Activated CD4-positive, alpha-beta T cell treated with anti-CD3 and anti-CD28 coated beads, Interleukin-2, amount 50 U/mL, for 48 hours (primary cell): ENCODE measurements at places on chromosomes 6 and 20.

DNA sequence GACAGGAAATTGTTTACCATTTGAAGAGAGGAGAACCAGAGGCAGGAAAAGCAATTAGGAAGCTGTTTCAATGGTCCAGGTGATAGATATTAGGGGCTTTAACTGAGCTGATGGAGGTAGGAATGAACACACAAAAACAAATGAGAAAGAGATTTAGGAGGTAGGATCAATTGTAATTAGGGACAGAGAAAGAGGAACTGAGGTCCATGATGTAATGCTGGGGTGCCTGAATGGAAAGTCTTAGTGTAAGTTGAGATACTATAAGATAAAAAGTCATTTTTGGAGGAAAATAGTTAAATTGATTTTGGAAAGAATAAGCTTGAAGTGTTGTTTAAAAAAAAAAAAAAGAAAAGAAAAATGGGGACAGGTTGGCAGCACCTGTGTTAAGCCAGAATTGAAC lies 58.5 kb upstream of the B3GAT2 start:
- no peak for DNase-seq

DNA sequence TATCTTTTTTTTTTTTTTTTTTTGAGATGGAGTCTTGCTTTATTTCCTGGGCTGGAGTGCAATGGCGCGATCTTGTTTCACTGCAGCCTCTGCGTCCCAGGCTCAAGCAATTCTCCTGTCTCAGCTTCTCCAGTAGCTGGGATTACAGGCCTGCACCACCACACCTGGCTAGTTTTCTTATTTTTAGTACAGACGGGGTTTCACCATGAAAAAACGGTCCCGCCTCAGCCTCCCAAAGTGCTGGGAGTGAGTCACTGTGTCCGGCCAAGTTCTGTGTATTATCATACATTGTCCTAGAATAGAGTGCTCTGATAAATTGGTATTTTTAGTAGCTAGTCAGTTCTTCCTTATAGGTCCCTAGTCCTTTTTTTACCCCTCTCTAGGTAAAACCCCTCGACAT lies 2.8 kb downstream of the SNRPC start:
- no peak for DNase-seq

- DNase-seq: no peak
Observed at GRCh38 chr6:65399355-65400084, 307.5 kb downstream of the EYS start.

DNA sequence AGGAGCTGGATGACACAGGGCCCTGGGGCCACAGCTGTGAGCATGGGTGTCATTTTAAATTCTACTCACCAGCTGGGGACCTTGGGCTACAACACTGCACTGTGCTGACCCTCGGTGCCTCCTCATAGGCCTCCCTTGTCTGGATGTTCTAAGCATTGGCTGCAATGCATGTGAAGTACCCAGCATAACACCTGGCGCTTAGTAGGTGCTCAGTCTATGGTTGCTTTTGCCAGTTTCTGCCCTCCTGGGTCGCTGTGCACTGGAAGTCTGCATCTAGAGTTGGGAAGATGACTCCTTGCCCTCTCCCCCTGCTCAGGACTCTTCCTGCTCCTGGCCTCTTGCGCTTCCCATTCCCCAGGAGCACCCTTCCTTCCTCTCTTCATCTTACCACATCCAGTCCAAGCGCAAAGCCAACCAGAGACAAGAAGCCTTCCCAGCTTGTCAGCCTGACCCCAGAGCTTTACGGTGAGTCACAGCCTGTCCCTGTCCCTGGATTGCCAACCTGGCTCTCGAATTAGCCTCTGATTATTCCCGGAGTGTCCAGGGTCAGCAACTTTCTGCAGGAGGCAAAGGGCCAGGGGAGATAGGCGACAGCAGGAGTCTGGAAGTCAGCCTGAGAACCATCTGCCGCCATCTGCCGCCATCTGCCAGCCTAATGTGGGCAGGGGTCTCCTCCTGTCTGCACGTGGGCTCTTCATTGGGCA lies 8.8 kb downstream of the SLC13A3 start:
- no peak for DNase-seq

DNA sequence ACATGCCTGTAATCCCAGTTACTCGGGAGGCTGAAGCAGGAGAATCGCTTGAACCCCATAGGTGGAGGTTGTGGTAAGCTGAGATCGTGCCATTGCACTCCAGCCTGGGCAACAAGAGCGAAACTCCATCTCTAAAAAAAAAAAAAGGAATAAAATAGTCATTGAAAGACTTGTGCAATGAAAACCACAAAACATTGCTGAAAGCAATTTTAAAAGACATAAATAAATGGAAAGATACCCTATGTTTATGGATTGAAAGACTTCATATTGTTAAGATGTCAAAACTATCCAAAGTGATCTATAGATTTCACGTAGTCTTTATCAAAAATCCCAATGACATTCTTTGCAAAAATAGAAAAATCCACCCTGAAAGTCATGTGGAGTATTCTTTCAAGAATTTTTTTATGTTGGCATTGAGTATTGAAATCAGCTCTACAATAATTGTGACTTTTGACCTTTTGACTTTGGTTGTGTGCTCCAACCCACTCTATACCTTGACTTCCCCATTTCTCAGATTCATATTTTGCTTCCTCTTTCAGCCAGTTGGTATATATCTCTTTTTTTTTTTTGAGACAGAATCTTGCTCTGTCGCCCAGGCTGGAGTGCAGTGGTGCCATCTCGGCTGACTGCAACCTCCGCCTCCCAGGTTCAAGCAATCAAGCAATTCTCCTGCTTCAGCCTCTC lies 45.5 kb upstream of the SLC23A2 start:
- DNase-seq: no peak

- DNase-seq: no peak
Observed at GRCh38 chr20:44437497-44437896, 38.2 kb upstream of the TTPAL start.

GRCh38 chr6:139473231-139473701 lies 98.8 kb upstream of the CITED2 start:
- DNase-seq: no peak

DNA sequence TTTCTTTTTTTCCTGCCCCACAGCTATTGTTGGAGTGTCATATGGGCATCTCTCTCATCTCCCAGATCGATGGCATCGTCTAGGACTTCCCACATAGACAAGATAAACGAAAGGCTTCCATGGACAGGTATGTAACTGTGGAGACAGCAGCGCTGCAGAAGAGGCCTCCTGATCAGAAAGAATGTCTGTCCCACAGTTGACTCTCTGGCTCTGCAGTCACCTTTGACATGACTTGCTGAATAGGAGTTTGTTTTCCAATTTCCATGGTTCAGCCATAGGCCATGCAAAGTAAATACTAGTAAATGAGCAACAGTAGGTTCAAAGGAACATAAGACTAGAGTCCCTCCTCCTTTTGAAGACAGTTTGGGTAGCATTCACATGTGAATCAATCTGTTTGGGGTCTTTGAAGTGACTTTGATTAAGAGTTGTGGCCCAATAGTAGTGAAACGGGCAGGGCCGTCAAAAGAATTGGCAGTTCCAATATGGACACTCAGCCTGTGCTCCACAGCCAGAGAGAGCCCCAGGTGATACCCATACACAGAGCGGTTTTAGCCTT lies 134.7 kb upstream of the IFNGR1 start:
- no peak for DNase-seq

- DNase-seq: no peak
Observed at GRCh38 chr20:51650685-51651134, 108.2 kb upstream of the NFATC2 start.

GRCh38 chr6:144155529-144155928 lies 5.2 kb downstream of the STX11 start:
- no peak for DNase-seq

- DNase-seq: no peak
Observed at GRCh38 chr6:128723667-128724066, 159.3 kb upstream of the LAMA2 start.

GRCh38 chr6:1622851-1623768 lies 13.4 kb downstream of the FOXC1 start:
- DNase-seq: no peak

DNA sequence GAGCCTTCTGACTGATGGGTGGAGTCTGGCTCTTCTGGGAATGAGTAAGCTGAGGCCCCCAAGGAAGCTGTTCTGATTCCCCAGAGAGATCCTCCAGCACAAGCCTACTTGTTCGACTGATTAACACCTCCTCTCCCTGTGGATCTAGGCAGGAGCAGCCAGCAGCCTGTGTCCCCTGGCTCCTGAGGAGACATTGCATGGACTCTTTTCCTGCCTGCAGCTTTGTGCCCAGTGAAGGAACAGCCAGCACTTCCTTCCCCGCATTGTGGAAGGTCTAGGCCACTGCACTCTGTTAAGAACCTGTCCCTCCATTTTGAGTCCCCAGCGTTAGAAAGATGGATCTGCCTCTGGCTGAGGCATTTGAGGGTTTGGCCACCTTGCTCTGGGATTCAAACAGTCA lies 29.1 kb downstream of the LRFN2 start:
- no peak for DNase-seq
